ENCODE measurements at places on chromosomes 12 and 14.
A peak's percentile ranks its signal among the peaks of the same experiment; 100 is the strongest.

DNA sequence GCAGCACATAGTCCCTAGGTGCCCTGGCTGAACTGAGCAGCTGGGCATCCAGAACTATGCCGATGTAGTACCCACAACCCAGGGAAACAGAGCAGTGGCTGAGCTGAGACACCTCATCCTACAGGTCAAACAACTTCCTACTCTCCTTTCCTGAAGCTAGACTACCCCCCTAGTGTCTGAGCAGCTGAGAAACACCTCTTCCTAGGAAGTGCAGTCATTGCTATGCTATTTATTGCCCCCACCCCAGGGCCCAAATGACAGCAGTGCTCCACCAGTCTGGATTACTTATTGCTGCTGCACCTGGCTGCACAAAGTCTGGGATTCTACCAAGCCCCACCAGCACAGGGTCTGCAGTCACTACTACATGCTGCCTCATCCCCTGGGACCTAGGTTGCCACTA, 16.7 kb upstream of the GARIN2 start:
- DNase-seq = no peak

- DNase-seq = no peak
Measured at GRCh38 chr14:90924621-90925340, 108.6 kb upstream of the TTC7B start.

- DNase-seq = no peak
Measured at GRCh38 chr14:69924201-69924600, 45.0 kb downstream of the SMOC1 start.

GRCh38 chr12:112798048-112798760, 6.7 kb downstream of the RPH3A start:
- DNase-seq = no peak

- DNase-seq = no peak
Measured at GRCh38 chr12:42987216-42987650, 397.7 kb upstream of the PRICKLE1 start.

GRCh38 chr14:23704890-23705289, 68.7 kb downstream of the DHRS2 start:
- no peak for DNase-seq

GRCh38 chr14:93249128-93249831, 42.2 kb downstream of the UBR7 start:
- DNase-seq = no peak

- DNase-seq = peak; percentile 37
Measured at GRCh38 chr12:64675795-64676194, 65.5 kb downstream of the RASSF3 start.

- DNase-seq = no peak
Measured at GRCh38 chr12:124617615-124618014, 50.2 kb upstream of the NCOR2 start.

- DNase-seq = peak; percentile 64
Measured at GRCh38 chr14:104665657-104666522, 23.5 kb upstream of the INF2 start.

- peak; percentile 90 for DNase-seq
Measured at GRCh38 chr12:96399919-96400630, at the start of gene CDK17. Gene CDK17 (minus strand): TSS chr12:96400439. CDS start chr12:96334836, 65,603 bp downstream.

GRCh38 chr12:54220092-54220557, 31.3 kb upstream of the SMUG1 start:
- DNase-seq = peak; percentile 72

- DNase-seq = no peak
Measured at GRCh38 chr12:14260011-14260993, 105.2 kb upstream of the ATF7IP start.

- no peak for DNase-seq
Measured at GRCh38 chr14:102238131-102238530, 66.8 kb downstream of the MOK start.

DNA sequence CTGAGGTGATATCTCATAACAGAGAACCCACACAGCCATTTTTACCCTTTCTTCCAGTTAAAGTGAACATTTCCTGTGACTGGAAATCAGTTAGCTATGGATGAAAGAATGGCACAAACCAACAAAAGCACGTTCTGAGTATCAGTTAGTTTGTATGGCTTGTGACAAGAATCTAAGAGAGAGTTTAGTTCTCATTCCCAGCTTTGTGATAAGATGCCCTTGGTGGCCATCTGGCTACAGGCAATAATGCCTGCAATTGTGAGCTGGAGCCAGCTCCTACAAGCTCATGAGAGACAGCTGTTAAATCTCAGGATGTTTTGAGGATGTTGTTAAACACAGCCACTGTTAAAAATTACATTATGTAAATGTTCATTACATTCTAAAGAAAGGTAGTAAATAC, 122.0 kb upstream of the FRMD6 start:
- no peak for DNase-seq

GRCh38 chr12:91215940-91216454, 33.4 kb upstream of the DCN start:
- DNase-seq = no peak

GRCh38 chr12:10305411-10305810, 2.3 kb upstream of the KLRD1 start:
- DNase-seq = no peak

- DNase-seq = peak; percentile 31
Measured at GRCh38 chr12:27780612-27781408, 774 bp upstream of the MANSC4 start.

DNA sequence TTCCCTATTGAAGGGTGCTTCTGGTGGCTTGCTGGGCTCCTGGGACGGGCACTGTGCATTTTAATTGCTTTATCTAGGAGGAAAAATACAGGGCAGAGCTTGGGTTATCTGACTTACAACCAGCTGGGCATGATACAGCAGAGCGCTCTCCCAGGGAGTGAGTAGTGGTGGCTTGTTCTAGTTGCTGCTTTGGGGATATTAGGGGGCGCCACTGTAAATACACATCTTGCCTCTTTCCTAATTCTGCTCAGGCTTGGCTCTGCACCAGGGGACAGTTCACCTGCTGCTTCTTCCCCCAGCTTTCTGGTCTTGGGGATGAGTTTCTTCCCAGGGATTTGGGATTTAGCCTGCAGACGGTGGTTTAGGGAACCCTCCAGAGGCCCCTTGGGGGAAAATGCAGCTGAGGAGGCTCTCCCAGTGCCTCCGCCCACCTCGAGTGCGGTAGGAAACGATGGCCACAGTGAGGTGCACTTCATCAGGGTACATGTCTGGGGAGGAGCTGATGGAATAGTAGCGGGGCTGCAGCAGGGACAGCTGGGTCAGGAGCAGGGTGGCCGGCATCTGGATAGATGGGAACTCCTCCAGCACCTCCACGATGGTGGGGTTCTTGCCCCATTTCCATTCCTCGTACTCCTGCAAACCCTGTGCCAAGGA, 36.9 kb upstream of the FBXO21 start:
- no peak for DNase-seq

DNA sequence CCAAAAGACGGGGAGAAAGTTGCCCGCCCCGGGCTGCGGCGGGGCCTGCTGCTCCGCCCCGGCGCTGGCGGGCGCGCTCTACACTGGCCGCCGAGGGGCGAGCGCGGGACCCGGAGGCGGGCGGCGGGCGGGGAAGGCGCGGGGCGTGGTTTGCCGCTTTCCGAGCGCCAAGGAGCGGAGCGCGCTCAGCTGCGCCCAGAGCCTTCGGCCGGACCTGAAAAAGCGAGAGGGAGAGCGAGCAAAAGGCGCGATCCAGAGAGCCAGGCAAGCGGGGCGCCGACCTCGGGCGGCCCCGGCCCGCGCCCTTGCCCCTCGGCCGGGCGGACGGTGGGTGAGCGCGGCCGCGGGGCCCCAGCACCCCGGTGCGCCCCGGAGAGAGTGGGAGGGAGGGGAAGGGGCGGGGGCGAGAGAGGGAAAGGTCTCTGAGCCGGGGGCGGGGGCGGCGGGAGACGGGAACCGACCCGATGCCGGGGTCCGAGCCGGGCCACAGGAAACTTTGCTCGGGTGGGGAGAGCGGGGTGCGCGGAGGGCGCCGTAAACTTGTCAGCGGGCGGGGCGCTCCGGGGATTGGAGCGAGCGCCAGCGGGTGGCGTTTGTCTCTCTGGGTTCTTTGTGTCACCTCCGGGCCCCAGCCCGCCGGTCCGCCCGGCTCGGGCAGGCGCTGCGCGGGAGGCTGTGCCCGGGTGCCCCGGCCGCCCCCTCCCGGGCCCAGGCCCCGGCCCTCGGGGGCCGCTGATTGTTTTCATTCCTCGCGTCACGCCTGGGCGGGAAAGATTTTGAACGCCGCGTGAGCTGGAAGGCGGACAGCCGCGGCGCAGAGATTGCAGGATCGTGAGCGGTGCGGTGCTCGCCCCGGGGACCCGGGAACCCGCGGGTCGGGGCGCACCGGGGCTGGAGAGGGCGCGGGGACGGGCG, at the start of gene SYNE2:
TSS of gene SYNE2 (plus strand) at position 188 of the 915 bp plus-strand sequence. CDS start 56,145 bp downstream, outside the sequence.
- peak; percentile 83 for DNase-seq

GRCh38 chr12:82176761-82177490, 181.3 kb downstream of the CCDC59 start:
- no peak for DNase-seq

DNA sequence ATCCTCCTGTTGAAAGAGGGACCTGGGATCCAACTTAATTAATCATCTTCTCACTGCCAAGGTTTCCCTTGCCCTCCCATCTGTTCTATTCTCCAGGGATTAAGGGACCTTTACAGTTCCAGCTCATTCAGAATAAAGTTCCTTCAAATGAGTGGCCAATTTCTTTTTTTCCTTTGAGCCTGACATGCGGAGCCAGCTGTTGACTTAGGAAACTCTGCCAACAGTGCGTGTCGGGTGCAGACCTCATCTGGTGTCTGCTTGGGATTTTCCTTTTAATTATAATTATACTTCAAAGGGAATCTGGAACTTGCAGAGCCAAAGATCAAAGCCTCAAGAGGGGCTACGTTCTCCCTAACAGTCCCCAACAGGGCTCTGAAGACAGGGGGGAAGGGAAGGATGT, 64.8 kb downstream of the CCDC60 start:
- DNase-seq = no peak

DNA sequence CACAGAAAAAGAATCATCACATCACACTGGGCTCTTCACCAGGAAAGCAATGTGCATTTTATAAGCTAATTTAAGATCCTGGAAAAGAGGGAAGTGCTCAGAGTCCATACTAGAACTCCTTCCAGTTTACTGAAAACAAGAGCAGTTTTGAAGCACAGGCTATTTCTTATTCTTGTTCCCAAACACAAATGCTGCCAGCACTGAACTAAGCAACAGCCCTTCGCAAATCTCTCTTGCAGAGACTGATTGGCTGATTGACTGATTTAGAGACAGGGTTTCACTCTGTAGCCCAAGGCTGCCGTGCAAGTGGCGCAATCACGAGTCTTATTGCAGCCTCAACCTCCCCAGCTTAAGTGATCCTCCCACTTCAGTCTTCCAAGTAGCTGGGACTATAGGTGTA, 44.8 kb downstream of the BCL2L14 start:
- no peak for DNase-seq

DNA sequence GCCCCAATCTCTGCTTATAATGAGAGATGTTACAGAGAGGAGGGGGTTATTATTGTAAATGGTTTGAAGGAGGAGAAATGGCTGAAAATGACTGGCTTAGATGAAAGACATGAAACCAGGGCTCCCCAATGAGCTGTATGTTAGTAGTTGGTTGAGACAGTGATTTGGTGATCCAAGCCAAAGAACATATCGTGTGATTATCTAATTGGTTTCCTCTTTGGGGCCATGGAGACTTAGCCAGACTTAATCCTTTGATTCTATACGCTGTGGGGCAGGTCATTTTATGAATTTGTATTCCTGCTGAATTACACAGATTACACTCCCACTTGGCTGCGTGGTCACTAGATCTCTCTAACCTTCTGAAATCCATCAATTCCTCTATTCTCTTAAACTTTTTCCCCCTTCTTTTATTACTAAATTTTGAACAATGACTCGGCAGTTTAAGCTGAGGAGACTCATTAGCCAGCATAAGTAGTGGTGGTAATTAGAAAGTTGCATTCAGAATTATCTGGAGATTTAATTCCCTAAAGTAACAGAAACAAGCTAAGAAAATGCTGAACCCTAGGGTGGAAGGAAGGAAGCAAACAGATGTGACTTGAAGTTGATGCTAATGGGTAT, 5.3 kb downstream of the TTC8 start:
- DNase-seq = no peak

DNA sequence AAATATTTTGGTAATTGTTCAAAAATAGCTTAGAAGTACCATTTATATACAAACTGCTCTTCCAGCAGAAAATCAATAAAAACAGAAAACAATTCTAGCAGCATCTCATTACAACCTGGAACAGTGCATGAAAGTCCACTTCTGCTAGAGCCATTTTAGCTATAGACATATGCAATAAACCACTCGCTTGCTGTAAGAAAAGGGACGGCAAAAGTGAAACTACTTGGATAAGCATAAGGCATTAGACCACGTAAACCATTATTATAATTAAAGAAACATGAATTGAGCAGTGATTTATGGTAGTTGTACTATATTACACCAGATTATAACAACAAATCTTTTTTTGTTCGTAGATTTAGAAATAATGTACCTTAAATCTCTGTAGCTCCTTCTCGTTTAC, 48.7 kb downstream of the LRIG3 start:
- DNase-seq = no peak

DNA sequence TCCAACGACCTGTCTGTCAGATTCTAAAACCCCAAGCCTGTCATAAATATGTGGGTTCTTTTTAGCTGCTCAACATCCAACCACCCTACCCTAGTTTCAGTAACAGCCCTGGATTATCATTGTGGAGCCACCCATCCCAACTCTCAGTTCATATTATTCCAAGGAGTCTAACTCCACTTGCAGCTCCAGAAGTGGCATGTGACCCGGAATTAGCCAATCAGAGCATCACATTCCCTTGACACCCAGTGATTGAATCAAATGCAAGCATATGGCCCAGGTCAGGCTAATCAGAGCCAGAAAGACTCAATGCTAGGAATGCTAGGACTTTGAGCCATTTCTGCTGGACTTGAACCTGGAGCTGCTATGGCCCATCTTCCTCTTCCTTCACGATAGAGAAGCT, 17.1 kb upstream of the HSP90B1 start:
- no peak for DNase-seq

GRCh38 chr12:49031573-49032161, 13.1 kb upstream of the PRKAG1 start:
- DNase-seq = no peak

DNA sequence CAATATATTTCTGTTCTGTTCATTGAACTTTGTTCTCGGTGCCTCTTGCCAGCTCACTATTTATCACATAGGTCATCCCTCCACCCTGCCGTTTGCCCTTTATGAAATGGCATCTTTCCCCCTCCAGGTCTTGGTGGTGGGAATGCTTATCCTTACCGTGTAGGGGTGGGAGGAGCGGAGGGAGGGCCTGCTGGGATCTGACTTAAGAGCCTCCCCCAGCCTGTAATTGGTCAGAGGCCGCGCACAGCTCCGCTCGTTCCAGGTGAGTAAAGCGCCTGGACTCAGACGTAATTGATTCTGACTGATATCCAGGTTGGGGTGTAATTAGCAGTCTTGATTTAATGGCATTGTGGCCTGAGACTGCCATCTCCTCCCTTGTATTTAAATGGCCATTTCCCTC, 185.3 kb downstream of the TSPAN9 start:
- DNase-seq = no peak

GRCh38 chr14:105602243-105602750, 75.9 kb downstream of the TMEM121 start:
- no peak for DNase-seq

GRCh38 chr12:69497308-69498026, 27.3 kb downstream of the FRS2 start:
- peak; percentile 20 for DNase-seq

- DNase-seq = no peak
Measured at GRCh38 chr14:85554106-85554505, 24.2 kb downstream of the FLRT2 start.

All from activated CD4-positive, alpha-beta T cell treated with anti-CD3 and anti-CD28 coated beads, Interleukin-2, amount 10 ng/mL, durations not matched to agents 7 days and 5 days (primary cell).